ENCODE measurements at places on chromosomes 12 and 14.

- DNase-seq: no peak
Measured at GRCh38 chr12:2234091-2234490, 181.3 kb downstream of the CACNA1C start.

- DNase-seq: no peak
Measured at GRCh38 chr12:107235600-107235999, 142.3 kb upstream of the CRY1 start.

DNA sequence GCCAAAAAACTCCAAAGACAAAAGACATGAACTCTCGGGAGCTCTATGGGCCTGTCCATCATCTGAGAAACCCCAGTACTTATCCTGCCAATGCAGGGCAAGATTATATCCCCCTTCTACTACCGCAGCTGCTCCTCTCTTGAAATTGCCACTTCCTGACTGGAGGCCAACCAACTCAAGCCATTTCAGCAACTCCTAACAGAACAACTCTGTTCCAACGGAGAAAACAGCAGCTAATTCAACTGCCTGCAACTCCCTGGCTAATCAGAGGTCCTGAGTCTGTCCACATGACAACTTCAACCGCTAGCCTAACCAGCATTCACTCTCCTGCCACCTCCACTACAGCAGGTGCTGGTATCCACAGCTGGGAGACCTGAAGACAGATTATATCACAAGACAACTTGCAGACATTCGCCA, 24.1 kb downstream of the CEP83 start:
- peak; percentile 72 for DNase-seq

DNA sequence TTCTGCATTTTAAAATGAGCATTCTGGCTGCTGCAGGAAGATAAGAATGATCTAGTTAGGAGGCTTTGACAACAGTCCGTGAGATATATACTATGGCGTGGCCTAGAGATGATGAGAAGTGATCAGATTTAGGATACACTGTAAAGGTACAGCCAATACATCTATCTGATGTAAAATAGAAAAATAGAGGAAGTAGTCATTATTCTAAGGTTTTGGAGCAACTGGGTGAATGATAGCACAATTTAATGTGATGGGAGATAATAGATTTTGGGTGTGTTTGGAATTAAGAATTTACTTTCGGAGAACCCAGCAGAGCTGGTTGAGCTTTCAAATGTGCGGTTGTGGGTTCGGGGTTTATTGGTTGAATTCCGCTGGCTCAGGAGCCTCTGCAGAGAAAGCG, at the start of gene ANP32D:
ANP32D (plus strand) TSS at position 301 of the 400 bp plus-strand sequence. CDS start 106 bp downstream, outside the sequence.
- DNase-seq: no peak

DNA sequence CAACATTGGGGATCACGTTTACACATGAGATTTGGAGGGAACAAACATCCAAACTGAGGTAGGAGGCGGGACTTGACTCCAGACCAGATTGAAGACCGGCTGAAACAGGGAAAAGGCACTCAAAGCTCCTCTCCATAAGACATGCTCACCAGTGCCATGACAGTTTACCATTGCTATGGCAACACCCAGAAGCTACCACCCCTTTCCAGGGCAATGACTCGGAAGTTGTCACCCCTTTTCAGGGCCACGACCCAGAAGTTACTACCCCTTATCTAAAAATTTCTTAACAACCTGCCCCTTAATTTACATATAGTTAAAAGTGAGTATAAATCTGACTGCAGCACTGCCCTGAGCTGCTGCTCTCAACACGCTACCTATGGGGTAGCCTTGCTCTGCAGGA, 34.1 kb downstream of the TMEM233 start:
- DNase-seq: no peak

DNA sequence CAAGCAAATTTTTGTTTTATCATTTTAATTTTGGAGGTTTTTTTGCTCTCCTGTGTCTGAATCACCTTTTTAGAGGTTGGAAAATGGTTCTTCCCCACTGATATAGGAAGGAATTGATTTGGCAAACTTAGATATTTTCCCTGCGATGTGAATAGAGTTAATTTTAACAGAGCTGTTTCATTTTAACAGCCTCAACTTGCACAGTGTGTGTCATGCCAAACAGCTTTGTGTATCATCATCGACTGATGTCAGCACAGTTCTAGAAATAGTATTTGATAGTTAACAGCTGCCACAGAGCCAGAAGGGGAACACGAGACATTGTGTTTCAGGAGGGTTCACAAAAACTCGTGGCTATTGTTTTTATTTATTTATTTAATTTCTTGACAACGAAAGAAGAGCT, 243.1 kb upstream of the FOXN3 start:
- no peak for DNase-seq

- DNase-seq: no peak
Measured at GRCh38 chr12:86194721-86195120, 61.5 kb downstream of the MGAT4C start.

DNA sequence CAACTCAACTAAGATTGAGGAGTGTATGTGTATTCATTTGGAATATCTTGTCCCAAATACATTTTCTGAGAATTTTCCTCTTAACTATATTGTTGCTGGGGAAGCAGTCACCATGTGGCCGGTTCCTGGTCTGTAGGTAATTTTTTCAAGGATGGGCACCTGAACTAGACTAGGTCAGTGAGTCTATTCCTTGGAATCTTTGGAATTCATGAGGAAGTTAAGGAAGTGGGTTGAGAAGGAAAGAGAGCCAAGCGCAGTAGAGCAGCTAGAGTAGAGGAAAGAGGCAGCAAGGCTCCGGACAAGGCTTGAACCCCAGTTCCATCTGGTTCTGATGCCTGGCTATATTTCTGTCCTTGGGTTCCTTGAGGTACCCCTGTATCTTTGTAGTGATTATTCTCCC, 183.7 kb downstream of the DACT1 start:
- DNase-seq: no peak

DNA sequence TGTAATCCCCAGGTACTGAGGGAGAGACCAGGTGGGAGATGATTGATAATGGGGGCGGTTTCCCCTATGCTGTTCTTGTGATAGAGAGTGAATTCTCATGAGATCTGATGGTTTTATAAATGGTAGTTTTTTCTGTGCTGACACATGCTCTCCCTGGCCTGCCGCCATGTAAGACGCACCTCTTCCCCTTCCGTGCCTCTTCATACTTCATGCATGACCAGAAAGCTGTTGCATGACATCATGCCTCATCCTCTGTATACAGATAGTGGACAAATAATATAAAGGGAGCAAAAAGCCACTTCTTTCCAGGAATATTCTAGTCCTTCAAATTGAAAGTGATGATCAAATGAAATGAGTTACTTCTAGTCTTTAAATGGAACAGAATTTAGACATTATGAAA, 47.3 kb upstream of the LRIG3 start:
- DNase-seq: no peak

All from GDM1 (cell line).